ENCODE measurements at places on chromosomes 3 and 15. TPM values are rescaled to one million over a fixed set of nuclear protein-coding genes. Genes with fewer than 3 reads are reported as not detected.

- DNase-seq: no peak
Observed at GRCh38 chr3:39463269-39463668, 4.2 kb upstream of the MOBP start.

- DNase-seq: no peak
Observed at GRCh38 chr3:43526956-43527355, 94.9 kb downstream of the ANO10 start.

DNA sequence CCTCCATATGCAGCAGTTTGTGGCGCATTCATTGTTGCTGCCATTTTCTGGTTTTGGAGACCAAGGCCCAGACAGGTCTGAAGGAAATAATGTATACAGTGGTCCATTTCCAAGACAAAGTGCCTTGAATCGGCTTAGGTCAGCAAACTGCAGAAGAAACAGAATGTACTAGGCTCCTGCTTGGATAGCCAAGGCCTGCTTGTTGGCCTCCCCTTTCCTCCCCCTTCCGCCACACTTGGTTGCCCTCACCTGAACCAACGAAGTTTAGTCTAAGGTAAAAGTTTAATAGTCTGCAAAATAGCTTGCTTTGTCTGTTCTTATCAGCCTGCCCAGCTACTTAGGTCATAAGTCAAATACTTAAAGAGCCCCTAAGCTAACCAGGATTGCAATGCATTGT, 12.0 kb upstream of the RTP3 start:
- DNase-seq: no peak

FOXB1 gene
- total RNA-seq: not detected
